Dermis blood vessel endothelial cell (primary cell): ENCODE measurements at places on chromosomes 16 and 17.

GRCh38 chr17:40458851-40459482 is 15.7 kb downstream of the IGFBP4 start:
- no peak for DNase-seq

DNA sequence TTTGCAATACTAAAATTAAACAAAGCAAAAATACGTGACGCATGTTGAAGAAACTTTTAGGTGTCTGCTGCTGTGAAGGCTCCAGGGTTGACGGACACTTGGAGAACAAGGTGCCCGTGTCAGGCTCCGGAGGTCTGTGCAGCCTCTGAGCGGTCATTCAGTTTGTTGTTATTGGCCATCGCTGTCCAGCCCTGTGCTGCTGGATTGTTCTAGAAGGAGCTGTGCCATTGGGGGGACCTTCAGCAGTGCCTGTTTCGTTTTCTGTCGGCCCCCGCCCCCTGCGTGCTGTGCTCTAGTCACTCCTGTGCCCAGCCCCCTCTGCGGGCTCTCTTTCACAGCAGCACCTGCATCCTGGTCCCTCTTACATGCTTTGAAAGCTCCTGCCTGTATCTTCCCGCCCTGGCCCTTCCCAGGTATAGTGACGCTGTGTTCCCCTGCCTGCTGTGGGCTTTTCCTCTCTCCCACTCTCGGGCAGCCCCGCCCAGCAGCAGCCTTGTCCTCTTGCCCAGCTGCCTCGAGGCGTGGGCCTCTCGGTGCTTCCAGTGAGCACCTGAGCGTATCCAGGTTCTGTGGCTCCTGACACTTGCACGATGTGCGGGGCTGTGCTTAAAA is 50.7 kb downstream of the RNF213 start:
- DNase-seq = no peak

DNA sequence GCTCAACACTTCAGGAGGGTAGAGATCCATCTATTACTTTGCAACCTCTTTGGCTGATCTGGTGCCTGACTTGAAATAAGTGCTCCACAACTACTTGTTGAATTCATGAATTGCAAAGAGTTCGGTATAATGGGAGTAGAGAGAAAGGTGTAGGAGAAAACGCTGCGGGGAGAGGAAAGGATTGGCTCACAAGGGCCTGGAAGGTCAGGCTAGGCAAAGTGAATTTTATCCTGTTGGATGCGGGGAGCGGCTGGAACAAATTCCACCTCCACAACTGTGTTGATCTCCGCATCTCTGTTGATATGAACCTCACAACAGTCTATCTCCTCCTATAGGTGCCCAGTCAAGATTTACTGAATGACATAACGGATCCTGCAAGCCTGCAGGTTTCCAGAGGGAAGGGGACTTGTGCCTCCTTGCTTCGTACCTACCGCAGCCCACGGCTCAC is 684 bp downstream of the SLX4 start:
- DNase-seq = peak; percentile 35

DNA sequence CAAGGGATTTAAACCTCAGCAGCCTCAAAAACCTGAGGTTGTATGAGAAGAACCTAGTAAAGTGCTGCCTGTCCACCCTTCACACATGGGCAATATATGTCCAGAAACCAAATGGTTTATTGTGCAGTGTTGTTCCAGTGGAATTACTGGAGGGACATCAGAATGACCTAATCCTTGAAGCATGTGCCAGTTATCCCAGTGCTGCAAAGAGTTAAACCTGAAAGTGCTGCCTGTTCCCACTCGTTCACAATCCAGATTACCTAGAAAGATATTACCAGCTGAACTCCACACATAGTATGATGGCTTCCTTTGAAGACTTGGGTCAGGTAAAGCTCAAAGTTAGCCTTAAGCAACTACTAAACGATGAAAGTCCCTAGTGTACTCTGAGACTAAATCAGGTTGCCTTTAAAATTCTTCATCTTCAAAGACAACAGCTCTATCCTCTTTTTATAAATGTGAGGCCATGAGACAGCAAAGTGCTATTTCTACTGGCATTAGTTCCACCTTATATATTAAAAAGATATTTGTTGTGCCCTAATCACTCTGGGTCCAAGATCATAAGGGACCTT is 133.1 kb downstream of the SNX11 start:
- peak; percentile 65 for DNase-seq

DNA sequence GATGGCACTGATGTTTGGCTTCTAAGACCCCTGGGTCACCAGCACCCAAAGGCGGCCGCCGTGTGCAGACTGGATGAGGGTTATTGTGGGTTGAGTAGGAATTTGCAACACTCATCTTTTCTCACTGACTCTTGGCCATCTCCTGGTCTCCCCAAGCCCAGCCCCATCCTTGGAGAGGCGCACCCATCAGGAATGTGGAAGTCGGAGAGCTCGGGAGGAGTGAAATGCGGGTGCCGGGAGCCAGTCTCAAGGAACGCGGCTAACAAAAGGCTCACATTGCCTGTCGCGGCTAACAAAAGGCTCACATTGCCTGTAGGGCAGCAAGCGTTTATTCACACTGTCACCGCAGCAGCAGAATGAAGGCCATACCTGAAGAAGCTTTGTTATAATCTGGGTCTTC is 248.6 kb downstream of the FOXL1 start:
- no peak for DNase-seq

DNA sequence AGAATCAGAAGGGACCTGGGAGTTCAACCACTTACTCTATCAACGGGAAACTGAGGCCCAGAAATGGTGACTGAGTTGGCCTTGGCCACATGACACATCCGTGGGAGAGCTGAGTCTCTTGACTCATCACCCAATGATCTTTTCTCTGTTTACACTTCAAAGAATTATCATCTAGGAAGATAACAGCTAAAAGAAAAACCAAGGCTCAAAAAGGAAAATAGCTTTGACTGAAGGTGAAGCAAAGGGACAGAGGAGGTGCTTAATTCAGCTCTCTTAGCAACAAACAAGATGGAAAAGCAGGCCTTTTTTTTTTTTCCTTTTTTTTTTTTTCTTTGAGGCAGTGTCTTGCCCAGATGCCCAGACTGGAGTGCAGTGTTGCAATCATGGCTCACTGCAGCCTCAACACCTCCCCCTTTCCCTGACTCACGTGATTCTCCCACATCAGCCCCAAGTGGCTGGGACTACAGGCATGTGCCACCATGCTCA is 16.7 kb downstream of the ERCC4 start:
- DNase-seq = no peak

DNA sequence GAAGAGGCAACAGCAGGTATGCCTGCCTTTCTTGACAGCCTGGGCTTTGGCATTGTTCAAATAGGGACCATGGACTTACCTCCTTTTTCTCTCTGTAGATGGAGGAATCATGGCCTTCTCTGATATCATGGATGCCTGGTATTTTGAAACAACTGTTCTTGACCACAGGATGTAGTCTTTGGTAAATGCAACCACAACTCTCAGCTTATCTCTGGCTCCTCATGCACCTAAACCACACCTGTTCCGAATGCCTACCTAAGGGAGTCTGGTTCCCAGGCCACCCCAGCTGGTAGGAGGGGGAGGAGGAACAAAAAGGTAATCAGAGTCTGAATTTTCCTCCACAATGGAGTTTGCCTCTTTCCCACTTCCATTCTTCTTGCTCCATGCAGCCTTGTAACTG is 18.8 kb downstream of the CDK5RAP3 start:
- DNase-seq = no peak

- no peak for DNase-seq
Measured at GRCh38 chr17:66630828-66631472, 204.0 kb upstream of the CACNG5 start.

GRCh38 chr17:15290605-15291004 is 25.5 kb upstream of the PMP22 start:
- DNase-seq = no peak

DNA sequence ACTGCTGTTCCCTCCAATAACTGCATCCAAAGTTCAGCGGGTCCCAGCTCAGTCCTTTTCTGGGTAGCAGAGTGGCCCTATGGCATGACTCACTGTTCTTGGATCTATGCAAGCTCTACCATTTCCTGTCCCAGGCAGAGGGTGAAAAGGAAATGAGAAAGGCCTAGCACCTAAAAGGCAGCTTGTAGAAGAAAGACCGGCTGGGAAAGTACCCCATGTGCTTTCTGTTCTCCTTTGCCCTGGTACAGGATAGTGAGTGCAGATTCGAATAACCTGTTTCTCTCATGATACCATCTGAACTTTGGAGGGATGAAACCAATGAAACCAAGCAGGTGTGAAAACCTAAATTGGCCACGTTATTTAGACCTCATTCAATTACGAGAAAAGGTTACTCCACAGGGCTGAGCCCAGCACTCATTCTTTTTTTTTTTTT is 12.7 kb upstream of the HASPIN start:
- DNase-seq = peak; percentile 81

- peak; percentile 43 for DNase-seq
Measured at GRCh38 chr16:4111748-4112696, 4.2 kb downstream of the ADCY9 start.

GRCh38 chr17:78381601-78382232 is 3.3 kb downstream of the PGS1 start:
- peak; percentile 81 for DNase-seq

GRCh38 chr16:78844682-78845081 is 745.2 kb downstream of the WWOX start:
- DNase-seq = no peak

DNA sequence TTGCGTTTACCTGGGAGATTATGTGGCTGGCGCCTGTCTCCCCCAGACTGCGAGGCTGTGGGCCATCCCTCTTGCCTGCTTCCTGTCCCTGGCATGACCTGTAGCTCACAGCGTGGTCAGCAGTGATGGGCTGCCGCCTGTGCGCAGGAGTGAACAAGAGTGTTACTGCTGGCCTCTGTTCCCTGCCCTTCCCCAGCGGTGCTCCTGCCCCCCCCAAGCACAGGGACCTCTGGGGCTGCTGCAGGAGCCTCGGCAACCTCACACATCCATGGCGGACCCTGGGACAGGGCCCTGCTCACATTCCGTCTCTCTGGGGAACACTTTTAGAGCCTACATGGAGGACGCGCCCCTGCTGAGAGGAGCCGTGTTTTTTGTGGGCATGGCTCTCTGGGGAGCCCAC is 10.6 kb downstream of the TSC2 start:
- DNase-seq = no peak

DNA sequence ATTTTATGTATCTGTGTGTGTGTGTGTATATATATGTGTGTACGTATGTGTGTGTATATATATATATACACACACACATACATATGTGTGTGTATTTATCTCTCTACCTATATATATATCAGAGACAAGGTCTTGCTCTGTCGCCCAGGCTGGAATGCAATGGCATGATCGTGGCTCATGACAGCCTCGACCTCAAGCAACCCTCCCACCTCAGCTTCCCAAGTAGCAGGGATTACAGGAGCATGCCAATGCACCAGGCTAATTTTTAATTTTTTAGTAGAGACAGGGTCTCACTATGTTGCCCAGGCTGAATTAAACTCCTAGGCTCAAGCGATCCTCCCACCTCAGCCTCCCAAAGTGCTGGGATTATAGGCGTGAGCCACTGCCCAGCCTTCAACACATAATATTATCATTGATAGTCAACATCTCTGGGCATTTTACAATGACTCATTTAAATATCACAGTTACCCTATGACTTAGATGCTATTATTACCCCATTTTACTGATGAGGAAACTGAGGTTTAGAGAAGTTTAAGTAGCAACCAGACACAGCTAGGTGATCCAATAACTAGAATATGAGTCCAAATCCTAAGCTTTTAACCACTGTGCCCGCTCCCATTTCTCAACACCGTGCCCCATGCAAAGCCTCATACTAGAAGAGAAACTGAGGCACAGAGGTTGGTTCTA is 24.3 kb downstream of the G6PC3 start:
- peak; percentile 11 for DNase-seq

GRCh38 chr16:23244122-23244521 is 58.0 kb upstream of the SCNN1B start:
- no peak for DNase-seq

DNA sequence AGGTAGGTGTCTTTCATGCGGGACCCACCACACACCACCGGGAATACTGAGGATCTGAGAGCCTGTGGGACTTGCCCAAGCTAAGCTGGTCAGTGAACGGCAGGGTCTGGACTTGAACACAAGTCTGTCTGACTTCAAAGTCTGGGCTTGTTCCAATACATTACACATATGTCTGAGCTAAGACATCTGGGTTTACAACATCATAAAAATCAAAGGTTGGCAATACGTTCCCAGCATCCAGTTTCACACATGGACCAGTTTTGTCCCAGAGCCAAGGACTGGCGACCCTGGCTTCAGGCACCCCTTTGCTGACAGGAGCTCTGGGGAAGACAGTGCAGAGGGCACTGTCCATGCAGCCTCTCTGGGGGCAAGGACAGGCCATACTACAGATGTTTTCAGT is 27.9 kb upstream of the AXIN2 start:
- DNase-seq = no peak

DNA sequence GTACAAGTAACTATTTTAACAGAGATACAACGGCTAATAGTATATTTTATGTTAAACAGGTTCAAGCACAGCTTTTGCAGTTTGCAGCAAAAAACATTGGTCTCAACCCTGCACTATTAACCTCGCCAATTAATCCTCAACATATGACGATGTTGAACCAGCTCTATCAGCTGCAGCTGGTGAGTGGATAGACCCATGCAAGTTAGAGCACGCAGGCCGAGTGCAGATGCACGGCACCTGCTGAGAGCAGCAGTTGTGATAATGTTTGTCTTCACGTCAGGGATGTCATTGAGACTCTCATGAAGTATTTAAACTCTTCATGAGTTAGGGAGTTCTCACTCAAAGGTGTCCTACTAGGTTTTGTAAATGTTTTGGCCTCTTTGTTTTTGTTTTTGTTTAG is 45.6 kb downstream of the TMC6 start:
- DNase-seq = no peak

DNA sequence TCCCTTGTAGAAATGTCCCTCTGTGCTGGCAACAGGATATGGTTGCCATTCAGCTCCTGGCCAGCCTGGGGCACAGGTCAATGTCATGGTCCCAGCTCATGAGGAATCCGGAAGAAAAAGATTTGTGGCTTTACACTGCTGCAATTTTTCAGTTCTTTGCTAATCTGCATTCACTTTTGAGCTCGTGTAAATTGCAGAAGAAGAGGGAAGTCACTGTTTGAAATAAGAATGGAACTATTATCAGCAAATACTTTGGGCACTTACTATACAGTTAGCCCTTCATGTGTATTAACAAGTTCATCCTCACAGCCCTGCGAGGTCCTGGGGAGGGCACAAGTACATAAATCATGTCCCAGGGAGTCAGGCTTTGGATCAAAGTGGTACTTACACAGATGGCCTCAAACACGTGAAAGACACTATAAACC is 14.2 kb downstream of the SLC47A2 start:
- no peak for DNase-seq

DNA sequence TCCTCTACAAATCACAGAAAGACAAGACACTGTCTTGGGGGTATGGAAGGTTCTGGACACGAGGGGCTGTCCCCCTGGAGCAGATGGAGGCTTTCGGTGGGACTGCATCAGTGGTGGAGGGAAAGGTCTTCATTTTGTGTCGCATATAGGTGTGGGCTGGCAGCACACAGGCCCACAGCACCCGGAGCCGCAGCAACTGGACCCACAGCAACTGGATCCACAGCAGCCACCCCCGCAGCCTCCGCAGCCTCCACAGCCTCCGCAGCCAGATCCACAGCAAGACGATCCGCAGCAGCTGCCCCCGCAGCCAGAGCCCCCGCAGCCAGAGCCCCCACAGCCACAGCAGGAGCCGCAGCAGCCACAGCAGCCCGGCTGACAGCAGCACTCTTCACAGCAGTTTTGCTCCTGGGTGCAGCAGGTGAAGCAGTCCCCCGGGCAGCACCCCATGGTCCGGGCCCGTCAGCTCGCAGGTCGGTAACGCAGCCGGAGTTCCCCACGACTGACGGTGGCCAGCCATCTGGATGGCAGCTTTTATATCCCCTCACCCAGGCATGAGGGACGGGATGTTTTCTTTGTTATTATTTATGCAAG is at the start of gene KRTAP17-1:
Gene KRTAP17-1 (minus strand): TSS at position 507 of the 591 bp plus-strand sequence. CDS start 60 bp downstream, at position 447.
- no peak for DNase-seq

GRCh38 chr16:3745751-3746355 is 28.5 kb upstream of the TRAP1 start:
- DNase-seq = no peak
